Astrocyte (in vitro differentiated cells and primary cell): ENCODE measurements at places on chromosomes 7 and 10.

DNA sequence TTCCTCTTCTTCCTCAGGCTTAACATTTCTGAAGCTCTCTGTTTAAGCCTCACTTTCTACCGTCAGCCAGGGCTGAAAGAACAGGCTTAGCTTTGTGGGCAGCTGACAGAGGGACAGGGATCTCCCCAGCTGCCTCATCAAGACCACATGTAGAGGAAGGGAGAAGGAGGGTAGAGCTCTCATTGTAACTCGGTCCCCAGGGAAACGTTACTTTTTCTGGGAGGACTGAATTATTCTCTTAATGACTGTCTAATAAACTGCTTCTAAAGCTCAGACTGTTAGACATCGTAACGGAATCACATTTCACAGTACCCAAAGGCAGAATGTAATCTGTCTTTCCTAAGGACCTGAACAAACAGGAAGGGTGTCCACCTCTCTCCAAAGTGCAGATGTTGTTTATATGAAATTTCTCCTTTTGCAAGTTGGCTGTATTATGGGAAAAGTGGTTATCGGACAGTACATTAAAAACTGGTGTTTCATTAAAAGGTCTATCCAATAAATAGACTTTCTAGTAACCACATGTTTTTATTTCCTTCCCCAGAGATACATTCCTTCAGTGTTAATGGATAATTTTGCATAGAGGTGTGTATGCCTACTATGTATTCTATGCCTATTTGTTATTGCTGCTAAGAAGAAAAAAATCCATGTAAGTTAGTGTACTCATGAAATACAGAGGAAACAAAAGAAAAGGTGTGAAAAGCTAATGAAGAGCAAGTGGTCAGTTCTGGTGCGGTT is 144.2 kb downstream of the CTTNBP2 start:
- H3K4me1 ChIP-seq: no peaks in the 10 kb centered on the region
- H3K4me3 ChIP-seq: no peak overlapping the region
- no peak overlapping the region for H3K27ac ChIP-seq
- H3K36me3 ChIP-seq: no peaks in the 10 kb centered on the region

GRCh38 chr7:24457219-24457558 is 116.1 kb upstream of the PALS2 start:
- no peak for DNase-seq
- H3K36me3 ChIP-seq: no peaks in the 10 kb centered on the region
- peaks cover 2% of the 10 kb centered on the region for H3K27me3 ChIP-seq
- H3K27ac ChIP-seq: no peak overlapping the region
- H3K4me3 ChIP-seq: no peak overlapping the region

DNA sequence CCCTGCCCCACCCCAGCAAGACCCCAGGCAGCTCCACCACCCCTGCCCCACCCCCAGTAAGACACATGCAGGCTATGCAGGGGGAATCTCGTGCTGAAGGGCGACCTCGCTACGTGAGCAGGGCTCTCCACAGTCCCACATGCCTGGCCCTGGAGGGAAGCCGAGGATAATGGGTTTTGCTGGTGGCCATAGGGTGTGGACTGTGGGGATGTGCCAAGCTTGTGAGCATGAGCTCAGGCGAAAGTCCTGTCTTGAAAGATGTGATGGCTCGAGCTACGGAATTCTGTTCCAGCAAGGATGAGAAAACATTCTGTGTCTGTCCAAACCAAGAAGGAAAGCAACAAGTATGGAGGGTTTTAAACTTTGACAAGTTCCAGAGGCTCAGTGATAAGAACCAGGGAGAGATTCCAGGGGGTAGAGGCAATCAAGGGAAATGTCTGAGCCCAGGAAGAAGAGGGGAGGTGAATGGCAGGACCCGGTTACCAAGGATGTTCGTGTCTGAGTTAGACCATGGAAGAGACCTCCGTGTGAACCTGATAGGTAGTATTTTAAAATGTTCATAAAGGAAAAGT is 63.1 kb downstream of the PYROXD2 start:
- H3K27me3 ChIP-seq: peaks cover 3% of the 10 kb centered on the region
- H3K36me3 ChIP-seq: no peaks in the 10 kb centered on the region
- peaks cover 7% of the 10 kb centered on the region for H3K4me1 ChIP-seq
- no peak overlapping the region for H3K4me3 ChIP-seq

DNA sequence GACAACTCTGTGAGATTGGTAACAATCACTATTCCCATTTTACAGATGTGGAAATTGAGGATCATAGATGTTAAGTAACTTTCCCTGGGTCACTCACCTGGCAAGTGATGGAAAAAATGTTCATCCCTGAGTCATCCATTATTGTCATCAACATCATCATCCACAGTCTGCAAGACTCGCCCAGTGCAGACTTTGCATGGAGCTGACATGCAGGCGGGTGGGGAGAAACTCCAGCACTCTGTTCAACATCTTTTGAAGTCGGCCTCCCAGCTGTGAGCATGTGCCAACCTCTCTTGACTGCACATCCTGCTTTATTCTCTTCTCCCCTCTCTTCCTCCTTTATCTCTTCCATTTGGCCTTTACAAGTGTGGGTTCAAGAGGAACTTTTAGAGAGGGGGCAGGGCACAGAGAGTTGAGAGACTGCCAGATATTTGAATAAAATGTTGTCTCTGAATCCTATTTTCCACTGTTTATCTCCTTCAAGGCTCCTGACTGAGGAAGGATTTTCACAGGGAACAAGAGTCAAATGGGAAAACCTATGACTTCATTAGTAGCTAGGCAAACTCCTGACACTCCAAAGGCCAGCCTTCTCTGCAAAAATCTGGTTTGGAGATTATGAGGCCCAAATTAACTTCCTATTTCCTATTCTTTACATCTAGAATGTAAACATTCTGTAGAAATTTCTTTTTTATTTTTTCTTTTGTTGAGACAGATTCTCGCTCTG is 283.7 kb upstream of the PODXL start:
- no peak overlapping the region for H3K27ac ChIP-seq
- peaks cover 15% of the 10 kb centered on the region for H3K27me3 ChIP-seq
- H3K4me3 ChIP-seq: no peak overlapping the region
- H3K36me3 ChIP-seq: no peaks in the 10 kb centered on the region
- no peak for DNase-seq

GRCh38 chr7:825386-825785 is 6.9 kb upstream of the SUN1 start:
- no peak overlapping the region for H3K4me3 ChIP-seq
- peaks cover 3% of the 10 kb centered on the region for H3K4me1 ChIP-seq
- H3K27ac ChIP-seq: peak overlapping the region; percentile 44

DNA sequence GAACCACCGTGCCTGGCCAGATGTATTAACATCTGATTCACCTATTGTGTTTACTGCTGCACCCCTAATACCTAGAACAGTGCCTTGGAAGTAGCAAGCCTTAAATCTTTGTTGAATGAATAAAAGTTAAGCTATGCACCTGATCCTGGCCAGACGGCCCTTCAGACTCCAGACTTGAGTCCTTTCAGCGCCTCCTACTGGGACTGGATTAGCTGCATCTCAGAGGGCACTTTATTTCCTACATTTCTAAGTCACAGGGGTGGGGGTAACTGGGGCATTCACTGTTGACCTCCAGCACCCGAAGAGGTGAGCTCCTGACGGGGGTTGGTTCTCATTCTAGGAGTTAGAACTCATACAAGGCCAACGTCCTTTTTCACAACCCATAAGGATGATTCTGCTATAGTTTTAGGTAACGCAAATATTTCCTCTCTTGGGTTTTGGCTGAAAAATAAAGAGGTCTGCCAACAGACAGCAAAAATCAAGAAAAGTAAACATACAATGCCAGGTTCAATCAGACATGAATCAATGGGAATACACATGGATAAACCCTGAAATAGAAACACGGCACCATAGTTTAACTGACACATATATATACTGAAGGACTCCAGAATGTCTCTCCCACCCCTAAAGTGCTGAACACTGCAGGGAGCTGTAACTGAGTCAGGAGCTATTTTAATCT is 48.0 kb upstream of the DLG5 start:
- H3K27me3 ChIP-seq: no peaks in the 10 kb centered on the region
- no peak overlapping the region for H3K27ac ChIP-seq
- H3K4me3 ChIP-seq: no peak overlapping the region
- peaks cover 30% of the 10 kb centered on the region for H3K36me3 ChIP-seq
- H3K4me1 ChIP-seq: peaks cover 12% of the 10 kb centered on the region

GRCh38 chr7:36151921-36152755 is 916 bp upstream of the EEPD1 start:
- H3K4me3 ChIP-seq: peak overlapping the region; percentile 59
- no peaks in the 10 kb centered on the region for H3K27me3 ChIP-seq
- peaks cover 24% of the 10 kb centered on the region for H3K4me1 ChIP-seq
- no peak for DNase-seq

DNA sequence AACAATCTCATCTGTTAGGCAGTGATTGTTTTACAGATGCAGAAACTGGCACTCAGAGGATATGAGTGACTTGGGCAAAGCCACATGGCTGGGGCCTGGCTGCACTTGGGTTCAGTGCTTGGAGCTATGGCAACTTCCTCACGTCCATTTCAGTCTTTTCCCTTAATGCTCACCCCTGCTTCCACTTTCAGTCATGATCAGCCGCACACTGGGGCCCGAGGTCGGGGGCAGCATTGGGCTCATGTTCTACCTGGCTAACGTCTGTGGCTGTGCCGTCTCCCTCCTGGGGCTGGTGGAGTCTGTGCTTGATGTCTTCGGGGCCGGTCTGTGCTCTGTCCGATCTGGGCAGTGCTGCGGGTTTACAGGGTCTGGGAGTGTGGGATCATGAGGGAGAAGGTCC is 3.0 kb downstream of the SLC12A9 start:
- peaks cover 2% of the 10 kb centered on the region for H3K36me3 ChIP-seq
- H3K4me1 ChIP-seq: peaks cover 11% of the 10 kb centered on the region
- H3K27ac ChIP-seq: no peak overlapping the region
- DNase-seq: no peak
- H3K27me3 ChIP-seq: no peaks in the 10 kb centered on the region

- no peaks in the 10 kb centered on the region for H3K4me1 ChIP-seq
- no peak overlapping the region for H3K4me3 ChIP-seq
- no peaks in the 10 kb centered on the region for H3K36me3 ChIP-seq
- no peak overlapping the region for H3K27ac ChIP-seq
- peaks cover 2% of the 10 kb centered on the region for H3K27me3 ChIP-seq
Observed at GRCh38 chr7:148588670-148589131, 1.9 kb upstream of the C7orf33 start.

GRCh38 chr10:131514454-131514853 is 202.9 kb upstream of the TCERG1L start:
- H3K4me1 ChIP-seq: no peaks in the 10 kb centered on the region
- no peak overlapping the region for H3K4me3 ChIP-seq
- no peak for DNase-seq
- no peaks in the 10 kb centered on the region for H3K36me3 ChIP-seq
- H3K27ac ChIP-seq: no peak overlapping the region

- H3K4me3 ChIP-seq: no peak overlapping the region
- peaks cover 24% of the 10 kb centered on the region for H3K4me1 ChIP-seq
- H3K36me3 ChIP-seq: no peaks in the 10 kb centered on the region
- H3K27ac ChIP-seq: no peak overlapping the region
Observed at GRCh38 chr7:106068986-106069385, 43.1 kb downstream of the SYPL1 start.

DNA sequence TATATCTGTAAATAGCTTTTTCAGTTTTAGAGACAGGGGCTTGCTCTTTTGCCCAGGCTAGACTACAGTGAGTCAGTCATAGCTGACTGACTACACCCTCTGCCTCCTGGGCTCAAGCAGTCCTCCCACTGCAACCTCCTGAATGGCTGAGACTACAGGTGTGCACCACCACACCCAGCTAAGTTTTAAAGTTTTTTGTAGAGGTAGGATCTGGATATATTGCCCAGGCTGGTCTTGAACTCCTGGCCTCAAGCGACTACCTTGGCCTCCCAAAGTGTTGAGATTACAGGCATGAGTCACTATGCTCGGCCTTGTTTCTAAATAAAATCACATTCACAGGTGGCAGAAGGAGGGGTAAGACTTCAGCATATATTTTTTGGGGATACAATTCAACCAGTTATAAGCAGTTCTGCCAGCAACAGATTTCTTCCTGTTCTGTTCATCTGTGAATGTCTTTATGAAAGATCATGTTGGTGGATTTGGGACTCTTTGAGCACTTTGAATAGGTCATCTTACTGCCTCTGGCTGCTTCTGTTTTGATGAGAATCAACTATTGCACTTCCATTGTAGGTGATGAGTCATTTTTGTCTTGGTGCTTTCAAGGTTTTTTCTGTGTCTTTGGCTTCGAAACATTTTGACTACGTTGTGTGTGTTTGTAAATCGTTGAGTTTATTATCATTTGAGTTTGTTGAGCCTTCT is 15.7 kb downstream of the RBM33 start:
- H3K27ac ChIP-seq: no peak overlapping the region
- no peaks in the 10 kb centered on the region for H3K27me3 ChIP-seq
- H3K36me3 ChIP-seq: no peaks in the 10 kb centered on the region
- H3K4me1 ChIP-seq: peaks cover 2% of the 10 kb centered on the region
- no peak overlapping the region for H3K4me3 ChIP-seq
- peak; percentile 12 for DNase-seq

GRCh38 chr7:78953090-78953489 is 500.4 kb downstream of the MAGI2 start:
- no peak for DNase-seq
- H3K4me3 ChIP-seq: no peak overlapping the region
- H3K27ac ChIP-seq: no peak overlapping the region
- no peaks in the 10 kb centered on the region for H3K36me3 ChIP-seq

GRCh38 chr7:19403691-19404090 is 258.5 kb upstream of the FERD3L start:
- H3K36me3 ChIP-seq: no peaks in the 10 kb centered on the region
- no peak for DNase-seq
- no peaks in the 10 kb centered on the region for H3K27me3 ChIP-seq
- H3K27ac ChIP-seq: no peak overlapping the region
- H3K4me3 ChIP-seq: no peak overlapping the region

DNA sequence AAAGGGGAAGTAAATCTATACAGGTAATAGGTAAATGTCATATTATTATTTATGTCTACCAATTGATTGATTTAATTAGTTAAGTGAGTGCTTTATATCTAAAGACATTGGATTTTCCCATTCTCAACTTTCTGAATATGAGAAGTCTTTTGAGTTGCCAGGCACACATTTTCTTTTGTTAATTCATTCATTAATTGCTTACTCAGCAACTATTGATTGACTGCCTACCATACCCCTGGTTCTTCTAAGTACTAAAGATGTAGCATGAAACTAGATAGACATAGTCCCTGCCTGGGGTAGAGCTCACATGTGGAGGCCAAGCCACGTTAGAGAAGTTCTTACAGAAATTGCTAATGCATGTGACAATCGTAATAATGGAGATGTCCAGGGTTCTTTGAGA is 253.1 kb upstream of the LYZL1 start:
- H3K4me1 ChIP-seq: peaks cover 12% of the 10 kb centered on the region
- H3K27ac ChIP-seq: no peak overlapping the region
- H3K36me3 ChIP-seq: no peaks in the 10 kb centered on the region

DNA sequence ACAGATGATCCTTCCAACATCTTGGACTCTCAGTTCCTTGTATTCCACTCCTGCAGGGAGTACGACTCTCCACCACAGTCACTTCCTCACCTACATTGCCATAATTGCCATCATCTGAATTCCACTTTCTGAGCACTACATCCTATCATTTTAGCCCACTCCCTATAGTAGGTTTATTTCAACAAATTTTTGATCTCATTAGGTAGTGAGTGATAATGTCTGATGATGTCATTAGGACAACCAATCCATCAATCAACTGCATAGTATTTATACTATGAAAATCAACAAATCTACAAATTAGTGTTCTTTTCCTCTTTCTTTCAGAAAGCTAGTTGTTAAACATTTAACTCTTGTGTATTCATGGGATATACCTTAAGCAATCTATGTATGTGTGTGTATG is 13.7 kb upstream of the TRA2A start:
- DNase-seq: no peak
- no peak overlapping the region for H3K4me3 ChIP-seq
- no peak overlapping the region for H3K27ac ChIP-seq
- H3K27me3 ChIP-seq: no peaks in the 10 kb centered on the region
- no peaks in the 10 kb centered on the region for H3K4me1 ChIP-seq
- no peaks in the 10 kb centered on the region for H3K36me3 ChIP-seq
